ENCODE measurements at places on chromosomes 7 and 10.

- DNase-seq: no peak
These were observed 573.1 kb upstream of the FOXK1 start for GRCh38 chr7:4108951-4109350.

- DNase-seq: no peak
These were observed 86.9 kb downstream of the AOAH start for GRCh38 chr7:36637417-36637816.

GRCh38 chr10:4670737-4671136, 155.3 kb upstream of the AKR1E2 start:
- no peak for DNase-seq

GRCh38 chr10:13978533-13979115, 352.1 kb downstream of the FRMD4A start:
- no peak for DNase-seq
